ENCODE measurements at places on chromosomes 1 and 21. TPM values are rescaled to one million over a fixed set of nuclear protein-coding genes. Genes with fewer than 3 reads are reported as not detected.

Gene C1orf141
- not detected for total RNA-seq

Gene CD1E
- total RNA-seq = not detected

Gene LCE2C
- not detected for total RNA-seq

Gene ATAD3C
- not detected for total RNA-seq

Gene HNRNPCL1
- total RNA-seq = not detected

Gene FAM3B
- not detected for total RNA-seq

Gene CDC20
- total RNA-seq = 204 TPM
